Activated CD4-positive, alpha-beta T cell treated with anti-CD3 and anti-CD28 coated beads, Interleukin-2, amount 10 ng/mL, durations not matched to agents 7 days and 5 days (primary cell): ENCODE measurements at places on chromosomes 12 and 14. TPM values are rescaled to one million over a fixed set of nuclear protein-coding genes. Genes with fewer than 3 reads are reported as not detected.

GRCh38 chr14:22792158-22792557 lies 23.1 kb downstream of the SLC7A7 start:
- no peak for DNase-seq

- no peak for DNase-seq
Measured at GRCh38 chr12:52912711-52913430, 8.0 kb upstream of the KRT8 start.

DNA sequence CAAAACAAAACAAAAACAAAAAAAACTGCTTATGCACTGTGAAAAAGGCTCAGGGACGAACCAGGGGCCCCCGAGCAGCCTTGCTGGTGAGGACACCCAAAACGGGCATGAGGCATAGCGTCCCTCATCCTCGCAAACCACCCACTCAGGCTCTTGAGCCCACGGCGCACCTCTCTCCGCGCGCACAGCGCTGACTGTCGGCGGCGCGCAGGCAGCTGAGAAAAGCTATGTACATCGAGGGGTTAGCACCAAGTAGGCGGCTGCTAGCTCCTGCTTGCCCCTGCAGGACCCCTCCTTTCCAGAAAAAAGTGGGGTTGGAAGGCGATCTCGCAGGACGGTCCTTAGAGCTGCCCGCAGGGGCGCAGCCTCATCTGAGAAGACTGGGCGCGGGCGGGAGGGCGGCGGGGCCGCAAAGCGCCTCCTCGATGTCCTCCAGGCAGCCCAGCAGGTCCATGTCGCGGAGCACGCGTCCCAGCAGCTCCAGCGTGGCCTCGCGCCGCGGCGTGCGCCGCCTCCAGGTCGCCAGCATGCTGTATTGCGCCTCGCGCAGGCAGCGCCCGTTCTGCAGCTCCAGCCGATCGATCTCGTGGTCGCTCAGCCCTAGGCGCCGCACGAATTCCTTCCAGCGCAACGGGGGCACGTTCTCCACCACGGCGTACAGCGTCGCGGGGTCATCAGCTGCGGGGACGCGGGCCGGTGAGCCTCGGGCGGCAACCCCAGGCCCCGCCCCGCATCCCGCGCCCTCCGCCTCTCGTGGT lies 12.8 kb downstream of the TNFRSF1A start:
- no peak for DNase-seq

GRCh38 chr12:6069437-6070093 lies 54.9 kb downstream of the VWF start:
- DNase-seq = no peak

- no peak for DNase-seq
Measured at GRCh38 chr14:50955373-50956043, 11.2 kb upstream of the PYGL start.

GRCh38 chr14:51012055-51012454 lies 67.8 kb upstream of the PYGL start:
- no peak for DNase-seq

GRCh38 chr14:81435391-81436295 lies 35.5 kb upstream of the STON2 start:
- DNase-seq = peak; percentile 18

- DNase-seq = no peak
Measured at GRCh38 chr14:49642163-49642562, 7.1 kb upstream of the DNAAF2 start.

DNA sequence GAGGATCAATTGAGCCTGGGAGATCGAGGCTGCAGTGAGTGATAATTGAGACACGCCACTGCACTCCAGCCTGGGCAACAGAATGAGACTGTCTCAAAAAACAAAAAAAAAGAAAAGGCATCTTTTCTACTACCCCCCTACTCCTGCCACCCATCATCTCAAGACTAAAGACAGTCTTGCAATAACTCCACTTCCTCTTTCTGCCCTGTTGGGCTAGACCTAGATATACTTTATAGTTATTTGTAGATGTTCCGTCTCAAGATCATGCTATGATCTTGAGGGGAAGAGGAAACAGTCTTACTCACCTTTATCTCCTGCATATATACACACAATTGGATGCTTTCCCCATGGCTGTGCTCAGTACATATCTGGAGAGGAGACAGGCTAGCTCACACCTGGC lies 12.1 kb upstream of the ESPL1 start:
- no peak for DNase-seq

- DNase-seq = no peak
Measured at GRCh38 chr14:96588410-96589257, 86.5 kb downstream of the PAPOLA start.

OVCH1 gene
- total RNA-seq = not detected

KRT78 gene
- total RNA-seq = not detected

GLT8D2 gene
- not detected for total RNA-seq

KERA gene
- total RNA-seq = not detected

POTEM gene
- total RNA-seq = not detected
